Activated T-cell treated with anti-CD3 and anti-CD28 coated beads, Interleukin-2, amount 50 U/mL, for 1 hour (primary cell): ENCODE measurements at places on chromosomes 1 and 21.

DNA sequence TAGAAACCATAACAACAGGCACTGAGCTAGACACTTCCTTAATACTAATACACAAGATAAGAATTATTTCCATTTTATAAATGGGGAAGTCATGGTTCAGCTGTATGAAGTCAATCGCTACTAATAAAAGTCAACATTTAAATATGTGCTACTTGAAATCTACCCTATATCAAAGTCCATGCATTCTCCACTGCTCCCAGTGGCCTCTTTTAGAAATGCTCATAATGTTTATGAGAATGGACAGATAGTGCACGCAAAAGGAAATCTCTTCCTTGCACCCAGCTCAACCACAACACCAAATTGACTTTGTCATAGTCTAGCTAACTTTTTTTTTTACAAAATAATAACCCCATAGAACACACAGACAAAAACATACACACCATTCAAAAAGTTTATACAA lies 281.7 kb upstream of the CXADR start:
- no peak for DNase-seq

GRCh38 chr1:39426346-39426745 lies 65.1 kb upstream of the BMP8A start:
- DNase-seq: no peak

- no peak for DNase-seq
Observed at GRCh38 chr1:224430511-224431113, 4.0 kb downstream of the WDR26 start.

- no peak for DNase-seq
Observed at GRCh38 chr1:94284476-94284875, 47.1 kb upstream of the ARHGAP29 start.

GRCh38 chr1:40199126-40199525 lies 37.9 kb downstream of the RLF start:
- DNase-seq: no peak

GRCh38 chr1:8077602-8078001 lies 51.5 kb upstream of the ERRFI1 start:
- DNase-seq: no peak
